Left lung (tissue), 14 donors: ENCODE measurements at places on chromosomes 6 and 20.
A peak's percentile ranks its signal among the peaks of the same experiment; 100 is the strongest.

DNA sequence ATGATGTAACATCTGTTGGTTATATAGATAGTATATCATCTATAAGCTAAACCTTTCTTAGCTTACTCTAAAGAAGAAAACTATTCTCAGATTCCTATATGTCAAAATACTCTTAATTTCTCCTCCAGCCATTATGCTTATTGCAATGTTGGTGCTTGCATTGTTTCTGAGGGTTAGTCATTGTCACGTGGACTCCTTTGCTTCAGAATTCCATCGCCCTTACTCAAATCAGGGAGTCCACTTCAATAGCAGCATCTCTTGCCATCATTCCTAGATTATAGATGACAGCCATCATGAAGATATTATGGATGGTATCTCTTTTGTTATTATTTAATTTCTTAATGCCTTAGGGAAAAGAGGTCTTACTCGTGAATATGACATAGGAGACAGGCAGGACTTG lies 776.1 kb downstream of the TENT5A start:
- no peak for DNase-seq

DNA sequence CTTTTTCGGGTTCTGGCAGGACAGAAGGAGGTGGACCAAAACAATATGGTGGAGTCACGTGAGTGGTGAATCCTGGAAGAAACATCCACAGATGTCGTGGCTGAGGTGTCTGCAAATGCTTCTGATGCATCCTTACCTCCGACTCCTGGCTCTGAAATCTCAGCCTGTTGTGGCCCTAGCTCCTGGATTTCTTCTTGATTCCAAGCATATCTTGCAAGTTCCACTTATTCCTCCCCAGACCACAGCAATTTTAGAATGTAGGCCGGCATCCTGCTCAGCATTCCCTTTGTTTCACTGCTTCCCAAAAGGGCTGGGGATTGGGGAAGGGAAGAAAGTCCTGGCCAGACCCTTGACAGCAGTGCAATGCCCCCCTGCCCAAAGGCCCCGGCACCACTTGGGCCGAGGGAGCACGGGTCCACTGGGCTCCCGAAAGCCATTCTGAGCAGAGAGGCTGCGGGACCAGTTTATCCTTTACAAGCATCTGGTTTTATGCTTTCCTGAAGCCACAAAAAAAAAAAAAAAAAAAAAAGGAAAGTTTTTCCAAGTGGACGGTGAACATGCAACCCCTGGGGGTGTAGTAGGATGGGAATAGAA lies 200.9 kb upstream of the RNF24 start:
- DNase-seq, result no peak

DNA sequence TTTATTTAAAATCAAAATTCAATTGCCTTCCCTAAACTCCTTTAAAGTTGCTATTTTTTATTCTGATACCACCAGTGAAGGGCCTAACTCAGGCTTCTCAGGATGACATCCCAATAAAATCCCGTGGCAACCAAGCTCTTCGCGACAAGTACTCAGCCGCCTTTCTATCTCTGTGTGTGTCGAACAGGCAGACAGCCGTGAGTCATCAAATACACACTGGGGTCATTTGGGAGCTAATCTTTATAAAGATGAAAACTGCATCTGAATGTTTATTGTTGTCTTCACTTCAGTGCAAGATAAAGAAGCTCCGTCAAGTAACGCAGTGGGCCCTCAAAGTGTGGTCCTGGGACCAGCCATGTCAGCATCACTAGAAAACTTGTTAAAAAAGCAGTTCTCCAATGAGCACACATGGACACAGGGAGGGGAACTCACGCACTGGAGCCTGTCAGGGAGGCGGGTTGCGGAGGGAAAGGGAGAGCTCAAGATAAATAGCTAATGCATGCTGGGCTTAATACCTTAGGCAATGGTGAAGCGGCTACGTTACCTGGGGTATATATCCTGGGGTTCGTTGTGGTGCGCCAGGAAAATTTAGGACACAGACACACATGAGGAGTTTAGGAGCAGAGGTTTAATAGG lies 119.3 kb downstream of the RNF144B start:
- DNase-seq, result no peak

DNA sequence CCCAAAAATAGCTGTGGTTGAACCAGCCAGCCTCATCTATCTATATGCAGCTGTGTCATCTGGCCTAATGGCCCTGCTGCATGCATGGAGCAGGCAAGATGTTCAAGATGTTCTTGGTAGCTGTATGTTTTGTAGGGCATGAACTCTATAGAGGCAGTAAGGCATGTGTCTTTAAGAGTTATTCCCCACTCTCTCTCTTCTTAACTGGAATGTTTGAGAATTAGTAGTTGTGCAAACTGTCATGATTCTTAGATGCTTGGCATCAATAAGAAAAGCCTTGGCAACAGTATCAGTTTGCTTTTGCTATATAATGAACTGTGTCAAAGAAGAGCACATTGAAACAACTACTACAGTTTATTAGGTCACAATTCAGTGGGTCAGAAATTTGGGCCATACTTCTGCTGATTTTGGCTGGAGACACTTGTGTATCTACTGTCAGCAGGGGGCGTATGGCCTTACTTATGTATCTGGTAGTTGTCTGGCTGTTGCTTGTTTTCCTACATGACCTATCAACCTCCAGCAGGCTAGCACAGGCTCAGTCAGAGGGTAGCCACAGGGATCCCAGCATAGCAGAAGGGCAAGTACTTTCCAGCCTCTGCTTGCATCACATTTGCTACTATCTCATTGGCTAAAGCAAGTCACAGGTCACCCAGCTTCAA lies 56.1 kb upstream of the LAMP5 start:
- DNase-seq, result peak; percentile 62

DNA sequence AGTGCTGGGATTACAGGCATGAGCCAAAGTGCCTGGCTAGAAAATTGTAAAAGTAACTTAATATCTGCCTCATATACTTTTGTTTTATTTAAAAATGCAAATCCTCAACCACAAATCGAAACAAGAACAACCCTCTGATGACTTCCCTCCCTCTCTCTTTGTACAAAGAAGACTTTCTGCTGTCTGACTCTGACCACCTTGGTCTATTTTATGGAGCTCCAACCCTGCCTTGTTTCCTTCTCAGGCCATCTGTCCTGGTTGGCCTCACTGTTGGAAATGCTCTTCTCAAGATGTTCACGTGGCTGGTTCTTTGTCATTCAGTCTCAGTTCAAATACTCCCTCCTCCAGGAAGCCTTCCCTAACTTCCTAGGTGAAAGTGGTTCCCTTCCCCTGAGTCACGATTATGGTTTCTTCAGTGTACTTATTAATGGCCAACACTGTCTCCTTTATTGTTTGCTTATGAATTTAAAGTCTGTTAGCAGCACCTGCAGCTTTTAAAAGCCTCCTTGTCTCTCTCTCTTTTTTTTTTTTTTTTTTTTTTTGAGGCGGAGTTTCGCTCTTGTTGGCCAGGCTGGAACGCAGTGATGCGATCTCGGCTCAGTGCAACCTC lies 151.5 kb upstream of the SALL4 start:
- no peak for DNase-seq

DNA sequence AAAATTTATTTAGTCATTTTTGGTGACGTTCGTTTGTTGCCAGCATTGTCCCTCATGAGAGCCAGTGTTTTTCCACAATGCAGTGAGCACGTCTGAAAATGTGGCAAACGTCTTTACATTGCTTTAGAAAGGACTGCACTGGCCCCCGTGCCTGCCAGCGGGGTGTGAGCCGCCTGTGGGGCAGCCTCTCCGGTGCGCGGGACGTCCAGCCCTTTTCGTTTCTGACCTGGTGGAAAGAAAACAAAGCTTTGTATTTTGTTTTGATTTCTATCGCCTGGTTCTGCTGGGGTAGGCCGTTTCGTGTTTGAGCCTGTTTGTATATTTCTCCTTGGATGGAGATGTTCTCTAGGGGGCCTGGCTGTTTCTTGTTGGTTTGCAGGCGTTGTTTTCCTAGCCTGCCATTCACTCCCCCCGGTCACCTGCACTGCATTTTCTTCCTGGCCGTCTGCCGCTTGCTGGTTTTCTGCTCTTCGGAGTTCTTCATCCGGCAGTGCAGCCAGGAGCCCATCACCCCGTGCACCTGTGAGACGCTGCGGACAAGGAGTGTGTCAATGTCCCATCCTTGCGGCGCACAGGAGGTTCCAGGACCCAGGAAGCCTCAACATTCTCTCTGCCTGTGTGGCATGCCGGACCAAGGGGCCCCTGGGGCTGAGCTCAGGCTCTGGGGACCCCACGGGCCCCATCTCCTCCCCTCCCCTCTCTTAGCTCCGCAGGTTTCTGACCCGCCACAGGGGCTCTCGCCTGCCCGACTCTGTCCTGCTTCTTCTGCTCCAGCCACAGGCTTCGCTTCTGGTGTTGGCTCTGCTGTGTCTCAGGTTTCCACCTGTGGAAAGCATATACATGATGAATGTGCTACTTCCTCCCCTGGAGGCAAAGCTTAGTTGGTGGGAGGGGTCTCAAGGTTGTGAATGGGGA lies 100.5 kb downstream of the CDH4 start:
- no peak for DNase-seq

DNA sequence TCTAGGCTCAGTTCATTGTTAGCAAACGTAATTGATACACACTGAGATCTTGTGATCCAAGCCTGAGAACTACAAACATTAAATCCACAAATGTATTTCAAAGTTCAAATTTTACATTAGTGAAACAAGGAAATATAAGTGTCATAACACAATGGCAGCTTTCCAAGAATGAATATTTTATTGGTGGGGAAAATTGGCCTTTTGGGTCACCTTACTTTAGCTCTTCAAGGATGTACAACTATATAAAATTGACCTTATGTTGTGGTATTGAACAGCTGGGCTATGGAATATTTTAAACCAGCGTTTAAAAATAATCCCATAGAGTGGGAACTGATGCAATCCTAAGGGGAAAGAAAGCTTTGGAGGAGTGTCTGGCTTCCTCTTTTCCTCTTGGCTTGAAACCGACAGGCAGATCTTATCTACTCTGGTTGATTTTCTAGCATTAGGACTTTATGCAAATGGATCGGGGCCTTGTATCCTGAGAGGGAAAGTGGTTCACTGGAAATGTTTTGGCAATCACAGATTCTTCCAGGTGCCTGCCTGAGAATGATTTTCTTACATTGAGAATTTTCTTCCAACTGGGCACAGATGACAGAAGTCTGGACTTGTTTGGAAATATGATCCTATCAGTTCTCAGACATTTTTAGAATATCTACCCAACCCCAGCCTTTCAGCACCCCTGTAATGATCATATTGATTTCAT lies 184.8 kb upstream of the ECI2 start:
- DNase-seq, result no peak

DNA sequence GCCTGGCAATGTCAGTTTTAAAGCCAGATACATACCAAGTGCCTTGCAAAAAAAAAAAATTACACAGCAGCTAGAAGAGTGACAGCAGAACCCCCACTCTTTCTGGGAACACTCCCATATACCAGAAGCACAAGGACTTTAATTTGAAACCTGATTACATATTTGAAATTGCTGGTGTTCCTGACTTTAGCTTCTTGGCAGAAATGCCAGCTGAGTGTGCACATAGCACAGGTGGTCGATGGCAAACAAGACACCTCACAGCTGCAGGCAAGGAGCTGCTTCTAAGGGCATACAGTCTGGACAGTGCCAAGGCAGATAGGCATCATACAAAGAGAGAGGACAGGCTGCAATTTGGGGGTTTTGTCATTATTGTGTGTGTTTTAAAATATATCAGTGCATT lies 150.7 kb upstream of the SGK1 start:
- DNase-seq, result no peak

GRCh38 chr20:24868959-24869358 lies 80.1 kb upstream of the CST7 start:
- no peak for DNase-seq

DNA sequence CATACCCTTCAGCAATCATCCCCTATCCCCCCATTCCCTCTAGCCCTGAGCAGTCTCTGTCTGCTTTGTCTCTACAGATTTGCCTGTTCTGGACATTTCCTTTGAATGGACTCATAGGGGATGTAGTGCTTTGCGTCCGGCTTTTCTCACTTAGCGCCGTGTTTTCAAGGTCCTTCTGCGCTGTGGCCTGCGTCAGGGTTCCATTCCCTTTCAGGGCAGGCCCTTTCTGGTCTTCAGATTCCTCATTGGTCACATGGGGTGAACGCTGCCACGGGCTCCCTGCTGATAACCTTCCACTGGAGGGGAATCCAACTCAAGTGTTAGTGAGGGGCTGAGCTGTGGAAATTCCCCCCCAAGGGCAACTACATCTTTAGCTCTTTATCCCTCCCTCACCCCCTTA lies 36.4 kb upstream of the APCDD1L start:
- DNase-seq, result no peak

DNA sequence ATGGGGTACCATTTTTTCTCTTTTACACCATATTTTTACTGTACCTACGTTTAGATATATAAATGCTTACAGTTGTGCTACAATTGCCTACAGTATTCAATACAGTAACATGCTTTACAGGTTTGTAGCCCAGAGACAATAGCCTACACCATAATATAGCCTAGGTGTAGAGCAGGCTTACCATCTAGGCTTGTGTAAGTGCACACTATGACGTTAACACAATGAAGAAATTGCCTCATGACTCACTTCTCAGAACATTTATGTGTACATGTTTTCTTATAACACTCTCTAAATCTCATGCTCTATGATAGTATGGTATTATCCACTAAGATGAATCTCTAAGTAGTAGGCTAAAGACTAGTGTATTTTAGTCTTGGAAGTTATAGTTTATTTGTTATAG lies 13.5 kb downstream of the GPR63 start:
- DNase-seq, result no peak

- DNase-seq, result no peak
Observed at GRCh38 chr6:160081398-160081797, 40.2 kb upstream of the SLC22A1 start.

- DNase-seq, result no peak
Observed at GRCh38 chr20:20915844-20916243, 190.3 kb downstream of the LINC00237 start.
